Activated T-helper 17 cell treated with anti-CD3 and anti-CD28 coated beads, Interleukin-2, amount 50 U/mL, for 72 hours (primary cell): ENCODE measurements at places on chromosomes 12 and 14. TPM values are rescaled to one million over a fixed set of nuclear protein-coding genes. Genes with fewer than 3 reads are reported as not detected.

HSP90AA1 gene
- total RNA-seq = 1,352 TPM

ARHGEF25 gene
- 1.6 TPM for total RNA-seq

SYCP3 gene
- total RNA-seq = 0.42 TPM

SERPINA10 gene
- not detected for total RNA-seq

REP15 gene
- total RNA-seq = not detected

FGF6 gene
- not detected for total RNA-seq

HOXC6 gene
- not detected for total RNA-seq

CD4 gene
- 224 TPM for total RNA-seq

FAM186B gene
- total RNA-seq = 0.11 TPM

- ATAC-seq = peak; percentile 72
Measured at GRCh38 chr12:7460375-7461259, 16.7 kb upstream of the CD163L1 start.

DNA sequence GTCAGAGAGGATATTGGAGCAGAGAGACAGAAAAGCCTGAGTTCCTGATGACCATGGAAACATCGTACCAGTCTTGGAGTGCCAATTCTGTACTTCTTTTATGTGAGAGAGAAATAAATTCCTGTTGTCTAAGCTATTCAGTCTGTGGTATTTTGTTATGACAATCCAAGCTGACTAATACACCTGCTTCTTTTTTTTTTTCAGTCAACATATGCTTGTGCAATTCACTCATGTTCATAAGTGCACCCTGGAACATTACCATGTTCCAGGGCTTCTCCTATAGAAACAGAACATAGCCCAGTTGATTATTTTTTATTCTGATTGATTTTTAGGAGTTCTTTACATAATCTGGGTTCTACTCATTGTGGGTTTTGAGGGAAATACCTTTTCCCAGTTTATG, 1.7 kb upstream of the CHPT1 start:
- ATAC-seq = no peak

- no peak for ATAC-seq
Measured at GRCh38 chr12:26880625-26881024, 47.6 kb upstream of the ITPR2 start.

DNA sequence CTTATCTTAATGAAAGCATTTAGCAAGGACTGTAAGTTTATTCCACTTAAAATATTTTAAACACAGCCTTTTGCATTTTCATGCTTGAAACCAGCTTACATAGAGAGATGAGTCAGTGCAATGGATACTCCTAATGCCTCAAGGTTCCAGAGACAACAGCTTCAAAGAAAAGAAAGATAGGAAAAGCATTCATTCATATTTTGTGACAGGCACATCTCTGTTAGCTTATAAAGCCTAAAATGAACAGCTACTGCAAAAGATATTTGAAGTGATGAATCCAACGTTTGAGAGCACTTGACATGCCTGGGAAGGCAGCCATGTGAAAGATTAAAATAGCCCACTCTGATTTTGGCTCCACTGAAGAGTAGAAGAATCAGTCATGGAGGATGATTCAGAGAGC, 814.5 kb downstream of the RPS29 start:
- ATAC-seq = no peak

GRCh38 chr14:42626986-42627385, 1020.3 kb downstream of the LRFN5 start:
- ATAC-seq = no peak

GRCh38 chr14:54138354-54139038, 181.9 kb upstream of the BMP4 start:
- ATAC-seq = no peak

DNA sequence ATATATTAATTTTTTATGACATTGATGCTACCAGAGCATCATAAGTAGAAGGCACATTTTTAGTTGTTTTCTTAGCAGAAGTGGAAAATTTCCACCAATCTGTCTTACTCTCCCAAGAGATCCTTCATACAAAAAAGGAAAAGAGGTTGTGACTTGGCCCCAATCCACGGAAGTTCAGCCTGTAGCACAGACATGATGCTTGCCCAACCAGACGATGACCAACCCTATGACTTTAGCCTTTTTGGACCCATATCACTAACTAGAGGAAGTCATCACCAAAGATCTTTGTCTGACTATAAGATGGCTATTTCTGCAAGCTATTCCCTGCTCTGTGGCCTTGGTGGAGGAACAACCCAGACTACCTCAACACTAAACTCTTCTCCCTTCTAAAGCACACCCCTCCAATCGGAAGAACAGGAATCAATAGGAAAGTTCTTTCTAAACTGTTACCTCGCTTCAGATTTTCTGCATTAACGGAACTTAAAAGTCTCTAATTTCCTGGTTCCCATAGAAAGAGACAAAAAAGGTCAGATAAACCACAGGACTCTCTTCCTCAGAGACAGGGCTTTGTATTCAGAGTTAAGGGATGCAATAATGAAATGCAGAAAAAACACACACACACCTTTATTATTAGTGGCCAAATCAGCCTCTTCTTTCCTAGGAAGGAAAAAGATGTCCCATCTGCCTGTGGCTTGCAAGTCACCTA, 4.1 kb upstream of the RHOJ start:
- no peak for ATAC-seq

DNA sequence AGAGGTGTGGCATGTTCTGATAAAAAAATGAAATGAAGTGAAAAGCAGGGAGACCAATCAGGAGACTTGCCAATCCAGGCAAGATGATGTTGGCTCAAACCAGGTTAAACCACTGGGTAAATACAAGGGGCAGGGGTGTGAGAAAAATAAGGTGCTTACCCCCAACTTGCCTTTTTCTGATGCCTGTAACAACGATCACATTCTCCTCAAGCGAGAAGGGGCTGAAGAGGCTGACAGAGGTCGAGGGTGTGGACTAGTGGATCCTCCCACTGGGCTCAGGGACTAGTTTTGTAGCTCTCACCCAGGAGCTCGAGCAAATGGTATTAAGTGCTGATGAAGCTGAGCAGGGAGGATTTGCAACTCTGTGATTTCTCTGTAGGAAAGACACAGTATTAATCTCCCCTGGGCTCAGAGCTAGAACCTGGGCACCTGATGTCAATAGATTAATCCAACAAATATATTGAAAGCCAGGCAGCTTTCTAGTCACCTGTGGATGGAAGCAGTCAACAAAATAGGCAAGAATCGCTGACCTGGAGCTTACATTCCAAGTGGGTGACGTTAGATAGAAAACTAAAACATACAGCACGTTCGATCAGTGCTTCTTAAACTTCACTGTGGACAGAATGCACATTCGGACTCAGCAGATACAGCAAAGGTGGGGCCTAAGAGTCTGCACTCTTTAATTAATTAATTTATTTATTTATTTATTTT, 15.2 kb upstream of the EAPP start:
- no peak for ATAC-seq

DNA sequence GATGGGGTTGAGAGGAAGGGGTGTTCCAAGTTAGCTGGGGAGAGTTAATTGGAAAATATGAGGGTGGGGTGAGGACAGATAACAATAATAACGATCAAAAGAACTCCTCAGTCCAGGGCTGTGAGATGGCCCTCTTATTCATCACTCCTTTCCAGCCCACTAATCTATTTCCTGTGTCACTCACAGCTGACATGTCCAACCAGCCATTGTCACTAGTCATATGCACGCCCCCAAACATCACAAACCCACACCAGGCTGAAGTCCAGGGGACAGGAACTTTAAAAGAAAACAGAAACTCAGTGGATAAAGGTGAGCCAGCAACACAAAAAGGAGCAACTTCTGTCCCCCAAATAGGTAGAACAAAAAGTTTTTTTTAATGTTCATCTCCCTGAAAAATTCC, 911 bp downstream of the CALCOCO1 start:
- ATAC-seq = peak; percentile 34

DNA sequence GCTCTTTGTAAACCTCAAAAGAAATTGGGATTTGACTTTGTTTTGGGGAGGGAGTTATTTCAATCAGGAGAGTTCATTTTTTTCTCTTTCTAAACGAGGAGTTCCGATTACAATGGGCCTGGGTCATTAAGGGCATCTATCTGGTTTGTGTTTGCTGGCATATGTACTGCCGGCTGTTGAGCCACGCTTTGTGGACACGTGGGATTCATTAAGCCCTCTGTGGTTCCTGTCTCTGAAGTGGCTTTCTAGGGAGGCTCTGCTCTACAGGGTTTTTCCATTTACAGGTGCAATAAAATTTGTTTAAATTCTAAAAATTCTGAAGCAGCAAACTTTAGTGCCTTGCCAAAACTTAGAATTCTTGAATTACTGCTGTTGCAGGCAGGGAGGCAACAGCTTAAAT, 57.9 kb downstream of the GNS start:
- ATAC-seq = no peak

GRCh38 chr12:49622501-49623141, 740 bp upstream of the PRPF40B start:
- ATAC-seq = peak; percentile 61

GRCh38 chr12:50776749-50777728, 13.1 kb downstream of the ATF1 start:
- ATAC-seq = peak; percentile 74

- no peak for ATAC-seq
Measured at GRCh38 chr12:99847936-99848335, 136.8 kb downstream of the ANKS1B start.

DNA sequence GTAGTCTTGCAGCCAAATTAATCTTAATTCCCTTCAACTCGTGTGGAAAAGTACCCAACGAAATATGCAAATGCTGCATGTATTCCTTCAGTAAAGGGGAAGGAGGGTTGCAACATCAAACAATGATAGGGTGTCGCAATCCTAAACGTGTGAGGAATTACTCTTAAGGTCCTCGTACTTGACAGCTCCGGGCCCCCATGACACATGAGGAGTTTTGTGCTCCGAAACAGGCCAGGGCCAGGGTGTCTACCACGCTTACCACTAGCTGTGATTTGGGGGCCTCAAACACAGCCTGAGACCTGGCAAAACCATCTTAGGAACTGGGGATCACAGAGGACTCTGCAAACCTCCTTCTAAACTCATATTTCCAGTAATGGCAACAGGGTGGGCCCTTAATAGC, 20.4 kb downstream of the FOS start:
- no peak for ATAC-seq
